A549 treated with AZD2906 at 1 μM for 4 hours (cell line): ENCODE measurements at places on chromosomes 1 and 21. TPM values are rescaled to one million over a fixed set of nuclear protein-coding genes. Genes with fewer than 3 reads are reported as not detected.

The SETD4 gene
- 8.8 to 10.5 TPM (median 9.7 TPM) in 5 replicates for total RNA-seq

The OR14K1 gene
- total RNA-seq, result not detected in 5 replicates

The CELA2A gene
- not detected in 5 replicates for total RNA-seq

The TSPAN2 gene
- total RNA-seq, result 0.68 to 1.3 TPM (median 0.86 TPM) in 5 replicates

The PRELP gene
- total RNA-seq, result 0.01 TPM in 2 of 5 replicates, not detected in the others

The ADAMTS4 gene
- 0.01 to 0.02 TPM (median 0.01 TPM) in 4 of 5 replicates, not detected in the other for total RNA-seq

The SMIM34 gene
- total RNA-seq, result not detected in 5 replicates

The SELP gene
- total RNA-seq, result not detected in 5 replicates

The CASP9 gene
- total RNA-seq, result 5.2 to 6.5 TPM (median 5.7 TPM) in 5 replicates

The LRRC71 gene
- total RNA-seq, result 0.06 to 0.19 TPM (median 0.15 TPM) in 5 replicates

The CD244 gene
- not detected in 5 replicates for total RNA-seq

The CCDC27 gene
- not detected in 5 replicates for total RNA-seq

The OR4F16 gene
- total RNA-seq, result not detected in 5 replicates

The C1orf94 gene
- total RNA-seq, result 0.05 to 0.06 TPM (median 0.06 TPM) in 3 of 5 replicates, not detected in the others

The KCNE1 gene
- total RNA-seq, result 0.06 to 0.08 TPM in 2 of 5 replicates, not detected in the others

The FOXO6 gene
- total RNA-seq, result 0.42 to 1.0 TPM (median 0.96 TPM) in 5 replicates

The MYBPH gene
- total RNA-seq, result not detected in 5 replicates

The TEKT2 gene
- total RNA-seq, result 0.09 TPM in 1 of 5 replicates, not detected in the others

The SLC9C2 gene
- total RNA-seq, result not detected in 5 replicates

The CBS gene
- total RNA-seq, result 11.4 to 13.8 TPM (median 12.0 TPM) in 5 replicates

The NPHS2 gene
- not detected in 5 replicates for total RNA-seq

The USP21 gene
- total RNA-seq, result 15.8 to 24.1 TPM (median 22.5 TPM) in 5 replicates

The ECM1 gene
- 1.4 to 1.9 TPM (median 1.4 TPM) in 5 replicates for total RNA-seq

The ZMYND12 gene
- 0.14 to 0.63 TPM (median 0.34 TPM) in 5 replicates for total RNA-seq

The GJB3 gene
- 10.4 to 19.8 TPM (median 16.5 TPM) in 5 replicates for total RNA-seq

The OR2T4 gene
- not detected in 5 replicates for total RNA-seq

The KRTAP19-3 gene
- not detected in 5 replicates for total RNA-seq

The SERBP1 gene
- 198 to 230 TPM (median 208 TPM) in 5 replicates for total RNA-seq

The ADGRL4 gene
- total RNA-seq, result not detected in 5 replicates

The HSPG2 gene
- 59.8 to 82.6 TPM (median 72.9 TPM) in 5 replicates for total RNA-seq

The CBR1 gene
- 144 to 169 TPM (median 164 TPM) in 5 replicates for total RNA-seq

The SLC30A10 gene
- 0.03 to 0.09 TPM (median 0.06 TPM) in 3 of 5 replicates, not detected in the others for total RNA-seq

The TACSTD2 gene
- total RNA-seq, result not detected in 5 replicates

The FDPS gene
- total RNA-seq, result 159 to 178 TPM (median 164 TPM) in 5 replicates

The HSF2BP gene
- total RNA-seq, result 1.6 to 2.4 TPM (median 2.1 TPM) in 5 replicates

The DCDC2B gene
- not detected in 5 replicates for total RNA-seq
